ENCODE measurements at places on chromosomes 2 and 18.

DNA sequence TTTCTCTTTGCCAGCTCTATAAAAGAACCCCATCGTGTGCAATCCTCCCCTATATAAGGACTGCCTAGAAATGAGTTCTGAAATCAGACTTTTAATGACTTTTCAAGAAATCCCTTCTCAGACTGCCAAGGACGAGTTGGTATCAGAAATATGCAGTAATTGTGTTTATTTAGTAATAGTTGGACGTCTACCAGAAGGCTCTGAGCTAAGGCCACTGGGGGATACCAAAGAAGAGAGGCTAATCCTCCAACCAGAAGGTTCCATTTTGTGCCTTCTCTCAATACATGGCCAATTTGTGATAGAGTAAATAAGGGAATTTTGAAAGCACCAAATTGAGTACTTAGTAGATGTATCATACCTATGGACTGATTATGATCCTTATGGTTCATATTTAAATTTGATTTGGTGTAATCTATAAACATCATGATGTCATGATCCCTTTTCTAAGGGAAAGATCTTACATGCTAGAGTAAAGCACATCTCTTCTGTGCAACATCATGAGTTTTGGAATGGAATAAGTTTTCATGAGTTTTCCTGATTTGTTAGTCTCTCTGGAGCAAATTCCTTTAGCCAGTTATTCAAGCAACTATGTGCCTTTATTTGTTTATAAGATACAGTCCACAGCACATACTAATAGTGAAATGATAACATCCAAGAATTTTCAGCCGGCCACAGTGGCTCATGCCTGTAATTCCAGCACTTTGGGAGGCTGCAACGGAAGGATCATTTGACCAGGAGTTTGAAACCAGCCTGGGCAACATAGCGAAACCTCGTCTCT, 82.2 kb upstream of the LTBP1 start:
- DNase-seq = no peak

GRCh38 chr2:236601316-236602202, 31.9 kb downstream of the ACKR3 start:
- DNase-seq = no peak

DNA sequence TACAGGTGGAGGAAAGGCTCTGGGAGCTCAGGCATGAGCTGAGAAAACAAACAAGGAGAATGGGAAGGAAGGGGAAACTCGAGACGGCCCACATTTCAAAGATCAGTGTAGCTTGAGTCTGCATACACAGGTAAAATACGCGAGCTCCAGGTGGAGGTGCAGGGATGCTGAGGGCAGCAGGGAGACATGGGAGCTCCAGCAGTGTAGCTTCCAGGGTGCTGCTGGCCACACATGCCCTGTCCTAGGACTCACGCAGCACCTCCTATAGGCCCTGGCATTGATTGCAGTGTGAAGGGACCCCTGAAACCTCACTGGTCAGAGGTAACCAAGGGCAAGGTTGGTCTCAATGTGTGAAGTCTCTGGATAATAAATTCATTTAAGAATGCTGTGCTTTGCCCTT, 362.8 kb upstream of the HS6ST1 start:
- DNase-seq = no peak

DNA sequence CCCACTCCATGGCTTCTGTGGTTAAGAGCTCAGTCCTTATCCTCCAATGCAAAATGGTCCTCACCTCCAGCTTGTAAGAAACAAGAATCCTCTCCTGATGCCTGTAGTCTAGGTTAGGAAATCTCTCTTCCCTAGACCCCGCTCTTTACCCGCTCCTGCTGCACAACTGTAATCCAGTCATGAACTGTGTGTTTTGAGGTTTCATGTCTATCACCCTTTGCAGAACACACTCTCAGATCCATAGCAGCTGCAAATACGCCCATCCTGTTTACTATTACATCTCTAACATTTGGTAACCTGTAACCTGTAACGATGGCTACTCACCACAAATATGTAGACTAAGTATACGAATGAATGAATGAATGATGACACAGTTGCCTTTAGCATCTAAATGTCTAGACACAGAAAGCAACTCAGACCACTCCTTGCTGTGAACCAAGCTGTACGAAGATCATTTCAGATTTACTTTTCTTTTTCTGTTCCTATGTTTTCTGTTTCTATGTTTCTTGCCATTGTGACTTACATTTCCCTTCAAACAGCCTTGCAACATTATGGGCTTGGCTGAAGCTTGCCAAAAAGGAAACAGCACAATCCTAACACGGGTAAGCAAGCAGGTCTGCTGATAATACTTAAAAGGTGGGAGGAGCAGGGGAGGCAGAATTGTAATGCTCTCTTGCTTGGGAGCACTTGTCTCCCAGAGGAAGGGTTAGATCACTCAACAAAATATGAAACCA, 53.7 kb downstream of the EPHA4 start:
- no peak for DNase-seq

DNA sequence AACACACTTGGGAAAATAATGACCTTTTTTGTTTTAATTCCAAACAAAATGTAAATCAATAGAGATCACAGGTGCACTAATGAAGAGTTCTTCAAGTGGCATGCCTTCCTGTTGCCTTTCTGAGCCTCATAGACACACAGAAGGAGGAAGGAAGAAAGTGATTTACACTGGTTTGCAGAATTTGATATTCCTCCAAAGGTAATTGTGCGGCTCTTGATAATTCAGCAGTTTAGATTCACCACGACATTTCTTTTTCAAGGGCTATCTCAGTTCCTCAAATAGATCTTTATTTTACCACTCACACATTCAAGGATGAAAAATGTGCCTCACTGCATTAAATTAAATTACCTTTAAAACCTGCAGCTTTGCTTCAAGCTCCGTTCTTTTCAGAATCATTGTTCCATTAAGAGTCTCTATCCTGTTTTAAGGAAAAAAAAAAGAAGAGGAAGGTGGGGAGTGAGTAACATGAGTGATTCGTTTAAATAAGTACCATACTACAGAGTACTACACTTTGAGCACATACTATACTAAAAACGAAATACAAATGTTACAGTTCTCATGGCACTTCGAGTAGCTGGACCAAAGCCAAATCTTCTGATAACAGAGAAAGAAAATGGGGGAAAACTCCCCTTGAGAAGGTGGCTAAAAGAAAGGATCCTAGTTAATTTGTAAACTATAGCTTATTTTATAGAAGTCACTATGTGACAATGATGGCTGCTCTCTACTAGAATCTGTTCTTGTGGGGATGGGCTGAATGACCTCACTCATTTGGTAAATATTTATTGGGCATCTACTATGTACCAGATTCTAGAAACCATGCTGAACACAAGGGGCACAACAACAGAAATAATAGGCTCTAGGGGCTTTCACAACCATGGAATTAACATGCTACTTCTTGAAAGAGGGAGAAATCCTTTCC, 16.6 kb downstream of the CYTIP start:
- no peak for DNase-seq

DNA sequence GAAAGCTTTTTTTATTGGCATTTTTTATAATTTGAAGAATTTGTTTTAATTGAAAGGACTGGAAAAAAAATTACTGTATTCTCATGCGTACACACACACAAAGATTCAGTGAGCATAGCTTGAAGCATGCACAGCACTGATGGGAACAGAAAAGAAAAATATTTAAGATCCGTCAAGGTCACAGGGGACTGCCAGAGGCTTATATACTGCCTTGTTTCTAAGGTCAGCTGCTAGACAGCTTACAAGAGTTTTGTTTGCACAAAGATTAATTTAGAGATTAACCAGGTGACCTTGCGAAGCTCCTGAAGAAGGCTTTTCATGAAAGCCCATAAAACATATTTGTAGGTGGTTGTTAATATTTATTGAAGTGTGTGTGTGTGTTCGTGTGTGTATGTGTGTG, 396.3 kb downstream of the TRIB2 start:
- DNase-seq = no peak

- no peak for DNase-seq
Measured at GRCh38 chr2:211623096-211623495, 915.5 kb downstream of the ERBB4 start.

DNA sequence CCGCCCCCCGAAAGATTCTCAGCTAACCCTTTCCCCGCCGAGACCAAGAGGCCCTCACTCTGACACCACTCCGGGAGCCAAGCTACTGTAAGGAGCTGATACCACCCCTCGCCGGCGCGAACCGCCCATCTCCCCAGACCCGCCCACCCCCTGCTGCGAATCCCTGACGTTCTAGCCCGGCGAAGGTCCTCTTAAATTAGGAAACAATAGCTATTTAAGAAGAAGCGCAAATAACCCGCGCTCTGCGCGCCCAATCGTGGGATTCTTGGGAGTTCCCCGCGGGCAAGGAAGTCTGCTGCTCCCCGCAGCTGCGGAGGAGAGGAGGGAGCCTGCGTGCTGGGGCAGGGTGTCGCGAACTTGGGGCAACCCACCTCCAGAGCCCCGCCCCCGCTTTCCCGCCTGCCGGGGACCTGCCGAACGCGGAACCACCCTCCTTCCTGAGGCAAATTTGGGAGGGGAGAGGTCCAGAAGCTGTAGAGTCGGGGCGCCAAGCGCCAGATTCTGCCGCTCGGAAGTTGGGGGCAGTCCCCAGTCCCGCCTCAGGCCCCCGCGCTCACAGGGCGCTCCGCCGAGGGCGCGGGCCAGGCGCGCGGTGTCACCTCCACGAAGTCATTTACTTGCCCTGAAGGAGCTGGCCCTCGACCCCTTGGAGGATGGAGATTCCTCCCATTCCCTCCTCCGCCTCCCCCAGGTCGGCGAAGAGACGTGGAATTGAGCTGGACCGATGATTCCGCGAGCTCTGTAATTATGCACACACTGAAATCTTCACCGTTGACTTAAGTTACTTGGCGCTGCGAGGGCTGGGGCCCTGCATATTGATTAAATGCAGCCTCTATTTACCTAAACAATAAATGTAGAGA, 8.4 kb upstream of the SP9 start:
- peak; percentile 37 for DNase-seq

GRCh38 chr2:121944072-121944831, 188.8 kb downstream of the TSN start:
- no peak for DNase-seq

- no peak for DNase-seq
Measured at GRCh38 chr2:85234868-85235267, 92.9 kb downstream of the TGOLN2 start.

DNA sequence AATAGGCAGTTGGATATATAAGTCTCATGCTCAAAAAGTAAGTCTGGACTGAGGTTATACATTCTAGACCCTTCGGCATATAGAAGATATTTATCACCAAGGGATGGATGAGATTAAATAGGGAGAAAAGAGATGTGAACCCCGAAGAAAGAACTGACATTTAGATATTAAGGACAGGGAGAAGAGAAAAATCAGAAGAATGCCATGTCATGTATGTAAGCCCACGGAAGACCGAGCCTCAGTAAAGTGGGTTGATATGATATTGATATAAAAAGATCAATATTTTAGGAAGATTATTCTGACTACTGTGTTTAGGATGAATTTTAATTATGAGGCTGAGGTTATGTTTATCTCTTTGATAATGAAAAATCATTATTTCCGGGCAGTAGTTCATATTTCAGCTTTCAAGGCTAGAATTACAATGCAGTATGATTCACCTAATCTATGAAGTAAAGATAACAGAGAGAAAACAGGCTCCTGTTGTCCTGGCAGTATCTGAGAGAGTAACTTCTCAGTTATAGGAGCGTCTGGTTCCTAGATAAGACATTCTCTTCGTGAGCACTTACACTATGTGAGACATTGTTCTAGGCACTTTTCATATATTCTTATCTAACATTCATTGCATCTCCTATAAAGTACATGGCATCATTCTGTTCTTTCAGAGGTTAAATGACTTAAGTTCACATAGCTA, 83.0 kb downstream of the UBR3 start:
- no peak for DNase-seq

DNA sequence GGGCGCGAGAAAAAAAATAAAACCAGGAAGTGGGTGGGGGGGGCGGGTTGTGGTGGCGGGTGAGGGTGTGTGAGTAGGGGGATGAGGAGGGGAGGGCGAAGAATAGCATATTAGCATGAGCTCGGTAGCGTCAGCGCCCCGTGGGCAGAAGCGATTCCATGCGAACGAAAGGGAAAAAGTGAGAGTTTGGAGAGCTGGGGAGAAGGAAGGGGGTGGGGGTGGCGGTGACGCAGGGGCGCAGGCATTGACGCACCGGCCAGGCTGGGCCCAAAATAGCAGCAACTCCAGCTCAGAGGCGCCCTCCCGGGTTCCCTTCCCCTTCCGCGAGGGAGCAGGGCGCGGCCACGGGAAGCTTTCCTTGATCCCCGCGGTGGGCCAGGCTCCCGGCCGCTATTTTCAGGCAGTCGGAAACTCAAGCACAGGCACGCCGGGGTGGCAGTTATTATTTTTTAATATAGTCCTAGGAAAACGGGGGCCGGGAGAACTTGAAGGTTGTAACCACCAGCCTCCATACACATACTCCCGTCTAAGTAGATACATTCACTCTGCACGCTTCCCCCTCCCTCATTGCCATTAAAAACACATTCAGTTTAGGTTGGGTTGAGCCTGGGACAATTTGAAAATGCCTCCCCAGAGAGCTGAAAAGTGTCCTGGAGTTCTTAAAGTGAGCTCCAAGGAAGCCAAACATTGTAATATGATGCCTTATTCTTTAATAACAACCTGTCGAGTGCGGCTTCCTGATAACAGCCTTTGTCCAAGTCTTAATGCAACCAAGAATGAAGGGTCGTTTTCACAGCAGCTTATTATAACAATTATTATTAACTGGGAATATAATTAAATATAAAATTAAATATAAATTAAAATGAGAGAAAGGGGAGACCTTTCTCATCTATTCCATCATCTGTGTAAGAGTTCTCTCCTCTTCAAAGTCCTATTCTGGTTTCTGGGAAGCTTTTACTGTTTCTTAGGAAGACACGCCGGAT, 2.3 kb upstream of the NR4A2 start:
- DNase-seq = peak; percentile 89

- no peak for DNase-seq
Measured at GRCh38 chr2:173770947-173771678, 194.1 kb downstream of the SP3 start.

DNA sequence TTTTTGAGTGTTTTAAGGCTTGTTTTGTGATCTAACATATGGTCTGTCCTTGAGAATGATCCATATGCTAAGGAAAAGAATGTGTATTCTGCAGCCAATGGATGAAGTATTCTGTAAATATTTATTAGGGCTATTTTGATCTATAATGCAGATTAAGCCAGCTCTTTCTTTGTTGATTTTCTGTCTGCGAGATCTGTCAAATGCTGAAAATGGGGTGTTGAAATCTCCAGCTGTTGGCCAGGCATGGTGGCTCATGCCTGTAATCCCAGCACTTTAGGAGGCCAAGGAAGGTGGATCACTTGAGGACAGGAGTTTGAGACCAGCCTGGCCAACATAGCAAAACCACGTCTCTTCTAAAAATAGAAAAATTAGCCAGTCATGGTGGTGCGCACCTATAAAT, 132.7 kb downstream of the DIS3L2 start:
- DNase-seq = no peak

GRCh38 chr18:46728219-46728930, 28.5 kb downstream of the ST8SIA5 start:
- no peak for DNase-seq

DNA sequence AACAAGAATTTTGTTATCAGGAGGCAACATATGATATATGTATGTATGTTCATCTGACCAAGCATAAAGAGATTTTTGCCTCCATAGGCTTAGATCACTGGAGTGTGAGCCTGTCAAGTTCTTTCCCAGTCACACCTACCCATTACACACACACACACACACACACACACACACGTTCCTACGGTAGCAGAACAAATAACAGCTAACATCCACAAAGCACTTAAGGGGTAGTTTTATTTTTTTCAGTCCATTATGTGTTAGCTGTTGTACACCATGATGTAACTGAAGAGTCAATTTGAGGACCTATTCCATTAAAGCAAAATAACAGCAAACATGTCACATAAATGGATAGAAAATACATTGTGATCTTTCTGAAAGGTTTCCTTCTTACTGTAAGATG, 39.5 kb downstream of the UGP2 start:
- no peak for DNase-seq

- DNase-seq = no peak
Measured at GRCh38 chr2:239351687-239352086, 49.1 kb downstream of the HDAC4 start.
